ENCODE measurements at places on chromosomes 2 and 18.

- peak; percentile 98 for DNase-seq
Observed at GRCh38 chr2:181790716-181791649, 100.5 kb upstream of the ITPRID2 start.

GRCh38 chr2:23669413-23670244, 257.3 kb downstream of the ATAD2B start:
- DNase-seq = peak; percentile 69

DNA sequence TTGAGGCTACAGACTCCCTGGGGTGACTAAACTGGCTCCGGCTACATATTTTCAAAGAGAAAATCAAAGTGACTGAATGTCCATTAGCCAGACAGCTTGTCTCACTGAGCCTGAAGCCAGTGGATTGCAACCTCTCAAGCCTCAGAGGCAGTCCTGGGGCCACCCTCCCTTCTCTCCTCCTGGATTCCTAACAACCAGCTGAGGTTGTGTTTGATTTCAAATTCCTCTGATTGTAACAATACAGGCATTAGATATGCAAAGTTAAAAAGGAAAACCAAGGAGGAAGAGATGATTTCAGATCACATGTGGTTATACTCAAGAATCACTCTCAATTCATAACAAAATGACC, 101.0 kb upstream of the LMAN1 start:
- DNase-seq = peak; percentile 19

DNA sequence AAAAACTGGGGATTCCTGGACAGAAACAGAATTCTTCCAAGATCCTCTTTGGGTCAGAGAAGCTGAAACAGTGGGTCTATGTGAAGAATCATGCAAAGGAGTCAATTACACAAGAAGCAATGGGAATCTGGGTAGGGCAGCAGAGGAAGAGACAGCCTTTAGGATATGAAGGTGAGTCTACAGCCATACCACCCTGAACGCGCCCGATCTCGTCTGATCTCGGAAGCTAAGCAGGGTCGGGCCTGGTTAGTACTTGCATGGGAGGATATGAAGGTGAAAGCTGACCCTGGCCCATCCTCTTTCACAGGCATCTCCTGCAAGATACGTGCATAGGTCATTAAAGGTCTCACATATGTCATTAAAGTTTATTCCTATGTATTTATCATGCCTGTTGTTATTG, 1080.9 kb upstream of the FANCL start:
- no peak for DNase-seq

GRCh38 chr2:6605836-6606505, 259.7 kb downstream of the CMPK2 start:
- no peak for DNase-seq

DNA sequence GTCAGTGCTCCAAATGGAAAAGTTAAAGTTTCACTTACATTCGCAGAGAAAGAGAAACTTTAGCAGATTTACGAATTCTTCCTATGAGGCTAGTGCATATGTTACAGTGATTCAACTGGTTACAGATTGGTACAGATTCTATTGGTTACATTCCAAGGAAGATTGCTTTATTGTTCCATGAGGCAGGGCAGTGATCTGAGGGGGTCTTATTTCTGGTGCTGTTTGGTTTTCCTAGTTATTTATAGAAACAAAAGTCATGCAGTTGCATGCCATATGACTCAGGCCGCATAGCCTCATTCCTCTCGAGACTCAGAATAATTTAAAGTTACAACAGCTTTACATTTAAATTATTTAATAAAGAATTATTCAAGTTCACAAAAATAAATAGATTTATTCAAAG, 385.4 kb upstream of the SYT4 start:
- peak; percentile 91 for DNase-seq

DNA sequence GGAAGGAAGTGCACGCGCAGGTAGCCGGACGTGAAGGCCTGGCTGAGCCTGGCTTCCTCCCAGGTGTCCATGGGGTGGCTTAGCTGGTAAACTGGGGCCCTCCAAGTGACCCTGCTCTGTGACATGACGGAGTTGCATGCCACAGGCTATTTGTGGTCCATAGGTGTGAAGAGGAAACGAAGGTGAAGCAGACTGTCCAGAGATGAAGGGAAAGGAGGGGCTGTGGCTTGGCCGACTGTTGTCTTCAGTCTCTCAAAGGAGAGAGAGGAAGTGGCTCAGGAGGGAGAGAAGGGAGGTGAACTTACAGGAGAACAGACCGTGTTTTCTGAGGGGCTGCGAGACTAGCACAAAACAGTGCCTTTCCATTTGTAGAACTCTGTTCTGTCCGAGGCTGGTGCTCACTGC, 19.3 kb downstream of the INPP5D start:
- no peak for DNase-seq

DNA sequence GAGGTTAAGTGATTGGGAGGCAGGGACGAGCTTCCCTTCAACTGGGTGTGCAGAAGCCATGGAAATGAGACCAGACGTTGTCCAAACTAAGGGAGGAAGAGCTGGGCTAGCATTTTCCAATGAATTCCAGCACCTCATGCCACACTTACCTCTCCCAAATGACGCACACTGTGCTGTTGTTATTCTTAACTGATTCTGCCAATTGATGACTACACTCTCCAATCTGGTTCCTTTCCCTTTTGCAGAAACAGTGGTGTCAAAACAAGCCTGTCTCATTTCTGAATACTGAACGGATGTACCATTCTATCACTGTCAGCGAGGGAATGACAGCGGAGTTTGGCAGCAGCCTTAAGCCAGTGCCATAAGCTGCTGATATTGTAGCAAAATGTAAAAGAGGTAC, 380.5 kb upstream of the HNRNPA3 start:
- no peak for DNase-seq

GRCh38 chr2:48320742-48321141, 209.2 kb upstream of the STON1 start:
- peak; percentile 43 for DNase-seq

- no peak for DNase-seq
Observed at GRCh38 chr2:96072746-96073145, 38.0 kb upstream of the GPAT2 start.

DNA sequence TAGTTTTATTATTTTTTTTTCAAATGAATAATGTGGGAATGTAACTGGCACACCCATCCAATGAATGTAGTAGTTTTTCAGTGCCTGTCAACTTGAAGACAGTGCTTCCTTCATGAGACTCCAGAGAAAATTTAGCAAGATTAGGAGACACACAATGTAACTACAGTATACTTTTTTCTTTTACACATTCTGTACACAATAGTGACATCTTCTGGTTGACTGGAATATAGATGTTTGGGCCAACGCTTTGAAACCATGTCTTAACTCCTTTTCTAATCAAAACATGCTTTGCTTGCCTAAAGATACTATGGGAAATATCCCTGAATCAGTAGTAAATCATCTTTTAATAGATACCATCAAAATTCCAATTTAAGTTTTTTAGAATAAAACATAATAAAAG, 229.5 kb upstream of the ZC3H15 start:
- DNase-seq = peak; percentile 45
